Astrocyte (in vitro differentiated cells and primary cell): ENCODE measurements at places on chromosomes 4 and X.

DNA sequence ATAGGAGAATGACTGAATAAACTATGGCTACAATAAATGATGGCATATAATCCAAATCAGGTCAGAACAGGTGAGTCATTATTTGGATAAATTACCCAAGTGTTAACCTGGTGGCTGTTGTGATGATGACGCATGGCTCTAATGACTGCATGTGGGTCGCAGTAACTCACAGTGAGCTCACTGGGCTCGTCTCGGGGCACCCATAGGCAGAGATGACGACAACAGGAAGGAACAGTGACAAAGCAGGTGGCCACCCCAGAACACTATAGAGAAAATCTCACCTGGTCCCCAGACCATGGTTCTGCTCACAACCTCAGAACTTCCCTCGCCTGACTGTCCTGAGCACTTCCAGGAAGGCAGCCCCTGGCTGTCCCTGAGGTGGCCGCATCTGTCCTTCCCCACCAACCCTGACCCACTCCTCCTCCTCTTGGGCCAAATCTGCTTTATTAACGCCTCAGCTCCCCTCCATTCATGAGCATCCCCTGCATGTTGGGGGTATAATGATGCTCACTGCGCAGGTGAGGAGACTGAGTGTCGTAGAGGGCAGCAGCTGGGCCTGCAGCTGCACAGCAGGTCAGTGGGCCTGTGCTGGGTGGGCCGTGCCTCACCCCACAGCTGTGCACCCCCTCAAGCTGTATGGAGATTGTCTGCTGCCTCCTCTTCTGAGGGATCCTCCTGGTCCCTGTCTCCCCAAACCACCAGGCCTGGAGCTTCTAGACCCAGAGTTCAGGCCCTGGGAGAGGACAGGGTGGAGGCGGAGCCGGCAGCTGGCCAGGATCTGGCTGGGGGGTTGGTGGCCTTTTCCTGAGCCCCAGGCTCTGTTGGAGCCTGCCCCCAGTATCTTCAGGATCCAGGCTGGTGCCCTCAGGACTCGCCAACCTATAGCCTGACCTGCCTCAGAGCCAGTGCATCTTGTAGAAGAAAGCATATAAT is 30.9 kb upstream of the FAM156A start:
- peak; percentile 17 for DNase-seq

DNA sequence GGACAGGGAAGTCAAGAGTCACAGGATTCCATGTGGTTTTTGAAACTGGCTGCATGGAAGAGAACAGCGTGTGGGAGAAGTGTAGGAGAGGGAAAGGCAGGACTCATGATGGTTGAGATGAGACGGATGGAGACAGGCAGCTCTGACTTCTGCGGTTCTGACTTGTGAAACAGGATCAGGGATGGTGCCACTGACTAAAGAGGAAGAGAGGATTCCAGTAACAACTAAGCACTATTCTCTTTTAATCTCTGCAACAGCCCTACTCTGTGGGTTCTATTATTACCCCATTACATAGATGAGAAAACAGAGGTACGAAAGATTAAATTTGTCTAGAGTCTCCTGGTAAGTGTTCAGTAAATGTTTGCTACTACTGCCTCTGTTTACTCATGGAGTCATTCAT is 156.3 kb downstream of the CBR4 start:
- DNase-seq: no peak

DNA sequence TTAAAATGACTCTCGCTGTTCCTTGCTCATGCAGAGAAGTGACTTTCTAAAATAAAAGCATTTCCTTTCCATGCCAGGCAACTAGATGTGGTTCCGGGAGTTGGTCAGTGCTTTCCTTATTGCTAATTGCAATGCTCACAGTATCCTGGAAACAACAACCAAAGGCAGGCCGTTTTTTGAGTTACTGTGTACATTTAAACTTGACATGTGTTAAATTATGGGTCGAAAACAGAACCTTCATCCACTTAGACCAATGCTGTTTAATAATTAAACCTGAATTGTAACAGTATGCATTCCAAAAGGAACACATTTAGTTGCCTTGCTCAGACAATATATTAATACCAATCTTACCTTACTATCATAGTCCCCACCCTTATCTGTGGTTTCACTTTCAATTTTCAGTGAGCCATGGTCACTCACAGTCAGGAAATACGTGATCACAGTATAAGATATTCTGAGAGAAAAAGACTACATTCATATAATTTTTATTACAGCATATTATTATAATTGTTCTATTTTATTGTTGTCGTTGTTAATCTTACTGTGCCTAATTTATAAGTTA is 102.6 kb downstream of the HS6ST2 start:
- DNase-seq: no peak

DNA sequence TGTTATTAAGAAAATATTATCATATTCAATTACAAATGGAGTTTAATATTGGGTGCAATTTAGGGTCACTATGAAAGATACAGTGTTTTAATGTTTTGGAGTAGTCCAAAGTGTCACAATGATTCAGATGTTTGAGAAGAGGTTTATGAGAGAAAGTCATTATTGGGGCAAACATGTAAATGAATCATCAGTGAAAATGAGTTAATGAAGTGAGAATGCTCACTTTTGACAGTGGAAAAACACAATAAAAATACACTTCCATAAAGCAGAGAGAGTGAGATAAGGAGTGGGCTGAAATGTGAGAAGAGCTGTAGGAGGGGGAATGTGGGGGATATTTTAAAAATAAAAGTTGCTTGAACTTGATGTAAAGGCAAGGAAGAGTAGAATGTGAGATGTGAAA is 957.1 kb downstream of the PCDH18 start:
- no peak for DNase-seq

DNA sequence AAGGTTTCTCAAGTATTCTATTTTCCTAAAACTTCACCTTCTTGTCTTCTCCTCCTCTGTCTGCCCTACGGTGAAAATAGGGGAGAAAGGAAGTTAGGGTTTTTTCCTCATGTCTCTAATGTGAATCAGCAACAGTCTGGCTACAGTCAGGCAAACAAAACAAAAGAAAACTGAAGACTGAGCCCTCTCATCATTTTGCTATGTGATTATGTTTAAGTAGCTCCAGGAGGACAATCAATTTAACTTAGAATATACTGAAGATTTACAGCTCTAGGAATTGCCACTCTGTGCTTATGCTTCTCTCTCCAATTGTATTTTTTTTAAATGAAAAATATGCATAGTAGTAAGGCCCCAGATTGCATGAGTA is 316.2 kb downstream of the GPAT3 start:
- DNase-seq: peak; percentile 88

DNA sequence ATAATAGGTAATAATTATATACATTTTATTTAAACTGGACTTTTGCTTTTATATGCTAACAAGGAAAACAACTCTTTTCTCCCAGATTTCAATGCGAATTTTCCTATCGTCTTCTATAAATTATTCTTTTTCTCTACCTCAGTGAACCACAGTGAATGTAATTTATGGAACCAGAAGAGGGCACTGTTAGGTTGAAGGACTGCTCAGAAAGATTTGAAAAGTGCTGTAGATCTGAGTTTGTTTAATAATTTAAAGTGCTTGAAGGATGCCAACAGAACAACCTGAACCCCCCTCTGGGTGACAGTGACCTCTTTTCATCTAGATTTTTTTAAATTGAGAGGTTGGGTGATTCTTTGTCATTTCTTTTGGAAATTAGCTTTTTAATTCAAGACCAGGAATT is 54.9 kb downstream of the PHOX2B start:
- DNase-seq: peak; percentile 8

DNA sequence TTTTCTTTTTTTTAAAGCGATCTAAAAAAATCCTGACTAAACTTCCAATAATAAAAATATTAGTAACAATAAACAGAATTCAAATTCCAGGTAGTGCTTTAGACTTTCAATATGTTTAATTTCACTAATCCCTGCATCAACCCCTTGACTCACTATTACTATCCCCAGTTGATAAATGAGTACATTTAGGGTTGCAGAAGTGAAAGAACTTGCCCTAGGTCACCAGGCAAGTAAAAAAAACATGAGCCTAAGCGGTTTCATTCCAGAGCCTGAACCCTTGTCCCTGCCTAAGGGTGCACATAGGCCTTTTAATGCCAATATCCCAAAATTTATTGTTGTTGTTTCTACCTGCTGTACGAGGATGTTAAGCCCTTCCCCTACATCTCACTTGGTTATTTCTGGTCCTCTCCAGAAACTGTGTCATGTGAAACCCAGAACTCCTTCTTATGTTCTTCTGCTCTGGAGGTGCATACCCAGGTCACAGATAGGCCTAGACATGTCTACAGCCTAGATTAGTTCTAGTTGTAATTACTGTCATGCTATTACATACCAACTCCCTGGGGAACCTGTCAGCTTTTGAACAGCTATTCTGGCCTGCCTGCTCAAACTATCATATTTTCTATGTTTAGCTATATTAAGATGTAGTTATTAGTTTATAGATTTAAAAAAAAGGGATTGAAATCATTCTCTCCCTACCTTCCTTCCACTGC is 244.5 kb upstream of the PITX2 start:
- no peak for DNase-seq
